ENCODE measurements at places on chromosomes 5 and 9. TPM values are rescaled to one million over a fixed set of nuclear protein-coding genes. Genes with fewer than 3 reads are reported as not detected.

The KIF12 gene
- not detected for total RNA-seq

The C9orf153 gene
- total RNA-seq = 0.54 TPM

The NHP2 gene
- 139 TPM for total RNA-seq

The NREP gene
- total RNA-seq = 18.0 TPM

The LSM11 gene
- 4.6 TPM for total RNA-seq

The C9 gene
- total RNA-seq = not detected

The BHMT2 gene
- total RNA-seq = not detected

The SH3TC2 gene
- total RNA-seq = not detected

The PRDM9 gene
- not detected for total RNA-seq

The ARHGEF28 gene
- not detected for total RNA-seq

The ENC1 gene
- 1.6 TPM for total RNA-seq
